ENCODE measurements at places on chromosomes 11 and 22.

- no peak for DNase-seq
These were observed 196.3 kb downstream of the BUD13 start for GRCh38 chr11:116576526-116576925.

- DNase-seq = peak; percentile 46
These were observed 9.6 kb downstream of the ADM start for GRCh38 chr11:10314199-10315072.

DNA sequence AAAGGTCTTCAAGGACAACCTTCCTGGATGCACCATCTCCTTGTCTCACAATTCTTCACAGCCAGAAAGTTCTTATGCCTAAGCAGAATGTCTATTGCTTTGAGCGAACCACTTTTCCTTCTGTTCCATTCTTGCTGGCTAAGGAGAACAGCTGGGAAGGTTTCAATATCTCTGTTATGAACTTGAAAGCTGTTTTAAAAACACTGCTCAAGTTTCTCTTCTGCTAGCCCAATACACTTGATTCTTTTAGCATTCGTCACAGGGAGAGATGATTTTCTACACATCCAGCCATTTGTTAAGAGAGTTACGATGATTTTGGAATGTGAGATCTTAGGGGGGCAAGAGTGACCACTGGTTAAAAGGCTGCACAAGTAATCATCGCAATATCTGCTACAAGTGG, 249.3 kb downstream of the KIRREL3 start:
- DNase-seq = no peak

DNA sequence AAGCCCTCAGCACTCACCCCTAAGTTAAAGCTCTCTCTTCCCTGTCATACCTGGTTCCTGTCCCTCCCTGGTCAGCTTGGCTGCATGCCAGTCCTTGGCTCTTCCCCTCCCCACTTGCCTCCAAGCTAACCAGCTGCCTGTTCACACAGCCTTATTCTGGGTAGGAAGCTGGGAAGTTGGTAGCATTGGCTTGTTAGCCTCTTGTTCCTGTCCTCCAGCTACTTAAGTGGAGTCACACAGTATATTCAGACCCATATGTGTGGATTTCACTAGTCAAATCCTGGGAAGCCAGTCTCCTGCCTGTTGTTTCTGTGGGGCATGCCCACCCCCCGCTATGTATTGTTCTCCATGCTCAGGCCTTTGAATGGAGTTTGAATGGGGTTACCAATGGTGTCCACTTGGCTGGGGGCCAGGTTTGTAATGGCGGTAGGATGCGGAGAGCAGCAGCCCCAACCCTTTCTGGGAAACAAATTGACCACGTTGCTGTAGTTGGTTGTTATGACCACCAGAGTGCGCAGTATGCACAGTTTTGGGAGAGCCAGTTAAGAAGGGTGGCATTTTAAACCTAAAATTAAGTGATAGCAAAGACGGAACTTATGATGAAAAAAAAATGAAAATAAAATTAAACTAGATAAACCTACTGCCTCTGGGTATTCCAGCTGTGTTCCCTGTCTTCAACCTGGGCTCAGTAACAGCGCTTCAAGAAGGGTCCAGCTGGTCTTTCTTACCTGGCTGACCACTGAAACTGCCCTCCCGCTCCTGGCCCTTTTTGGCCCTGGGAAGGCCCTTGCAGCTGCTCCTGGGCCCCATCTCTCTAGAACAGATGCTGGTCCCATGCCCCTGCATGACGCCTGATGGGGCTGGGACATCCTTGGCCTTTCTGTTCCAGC, 10.7 kb upstream of the RPS3 start:
- peak; percentile 78 for DNase-seq

DNA sequence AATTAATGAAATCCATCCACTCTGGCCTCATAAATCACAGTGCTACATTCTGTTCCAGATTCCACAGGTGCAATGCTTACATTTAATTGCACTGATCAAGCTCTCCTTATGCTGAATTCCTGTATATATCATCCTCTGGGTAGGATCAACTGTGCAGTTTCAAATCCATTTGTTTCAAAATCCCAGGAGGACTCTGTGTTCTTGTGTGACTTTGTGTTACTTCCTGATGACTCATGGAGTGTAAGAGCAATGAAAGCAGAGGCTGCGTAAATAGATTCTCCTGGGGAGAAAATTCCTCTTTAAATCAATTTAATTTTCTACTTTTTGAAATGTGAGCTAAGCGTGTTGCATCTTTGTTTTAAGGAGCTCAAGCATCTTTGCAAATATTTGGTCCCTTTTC, 752.7 kb downstream of the METTL15 start:
- no peak for DNase-seq

GRCh38 chr11:71191201-71191600, 61.2 kb downstream of the SHANK2 start:
- no peak for DNase-seq

GRCh38 chr11:78708388-78708787, 133.7 kb upstream of the NARS2 start:
- DNase-seq = no peak

DNA sequence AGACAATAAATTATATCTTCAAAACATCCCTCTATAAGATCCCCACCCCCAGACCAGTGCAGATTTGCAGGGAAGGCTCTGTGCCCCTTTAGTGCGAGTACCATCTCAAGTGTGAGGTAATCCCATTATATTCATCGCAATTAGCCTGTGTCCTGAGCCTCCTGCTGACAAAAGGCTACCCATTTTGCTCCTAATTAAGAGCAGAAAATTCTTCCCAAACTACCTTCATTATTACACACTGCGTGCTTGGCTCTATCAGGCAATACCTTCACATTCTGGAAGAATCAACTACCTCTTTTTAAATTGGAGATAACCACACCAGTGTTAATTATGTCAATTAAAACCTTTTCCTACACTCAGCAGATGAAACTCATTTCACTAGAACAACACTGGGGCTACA, 1133.4 kb upstream of the CCDC90B start:
- peak; percentile 48 for DNase-seq

GRCh38 chr11:67054346-67054835, 2.3 kb upstream of the RHOD start:
- no peak for DNase-seq

DNA sequence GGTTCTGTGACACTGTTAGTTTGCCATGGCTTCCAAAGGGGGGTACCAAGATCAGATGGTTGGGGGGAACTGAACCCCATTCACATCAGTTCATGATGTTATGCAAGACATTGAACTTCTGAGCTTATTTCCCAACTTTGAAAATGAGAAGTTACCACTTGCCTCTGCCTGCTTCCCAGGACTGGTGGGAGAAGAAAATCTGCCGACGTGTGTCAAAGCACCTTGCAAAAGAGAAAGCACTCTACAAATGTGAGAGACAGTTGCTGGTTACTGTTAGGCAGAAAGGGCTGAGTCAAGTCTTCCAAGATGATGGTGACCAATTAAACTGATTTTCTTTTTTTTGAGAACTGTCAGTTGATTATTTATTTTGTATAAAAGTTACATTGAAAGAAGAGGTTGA, 45.6 kb downstream of the SMCO4 start:
- no peak for DNase-seq

Data from NCI-H2081 (cell line).